Ascending aorta (tissue), 2 donors: ENCODE measurements at places on chromosomes 1 and 21. TPM values are rescaled to one million over a fixed set of nuclear protein-coding genes. Genes with fewer than 3 reads are reported as not detected.

GRCh38 chr1:28021064-28021463 lies 61.3 kb downstream of the XKR8 start:
- no peak overlapping the region for H3K27ac ChIP-seq
- H3K36me3 ChIP-seq = peaks cover 1% of the 10 kb centered on the region
- DNase-seq = no peak
- H3K27me3 ChIP-seq = no peaks in the 10 kb centered on the region
- no peak overlapping the region for H3K4me3 ChIP-seq

- peaks cover 3% of the 10 kb centered on the region for H3K4me1 ChIP-seq
- H3K27me3 ChIP-seq = no peaks in the 10 kb centered on the region
- H3K4me3 ChIP-seq = no peak overlapping the region
- H3K36me3 ChIP-seq = peaks cover 6% of the 10 kb centered on the region
- H3K27ac ChIP-seq = no peak overlapping the region
- DNase-seq = peak; percentile 31
These were observed 32.6 kb downstream of the PTGFRN start for GRCh38 chr1:116942344-116942743.

GRCh38 chr21:41687633-41688032 lies 79.2 kb downstream of the RIPK4 start:
- H3K27me3 ChIP-seq = no peaks in the 10 kb centered on the region
- H3K4me3 ChIP-seq = no peak overlapping the region
- no peak overlapping the region for H3K27ac ChIP-seq
- no peaks in the 10 kb centered on the region for H3K36me3 ChIP-seq

VSIG8 gene
- not detected for total RNA-seq

DNA sequence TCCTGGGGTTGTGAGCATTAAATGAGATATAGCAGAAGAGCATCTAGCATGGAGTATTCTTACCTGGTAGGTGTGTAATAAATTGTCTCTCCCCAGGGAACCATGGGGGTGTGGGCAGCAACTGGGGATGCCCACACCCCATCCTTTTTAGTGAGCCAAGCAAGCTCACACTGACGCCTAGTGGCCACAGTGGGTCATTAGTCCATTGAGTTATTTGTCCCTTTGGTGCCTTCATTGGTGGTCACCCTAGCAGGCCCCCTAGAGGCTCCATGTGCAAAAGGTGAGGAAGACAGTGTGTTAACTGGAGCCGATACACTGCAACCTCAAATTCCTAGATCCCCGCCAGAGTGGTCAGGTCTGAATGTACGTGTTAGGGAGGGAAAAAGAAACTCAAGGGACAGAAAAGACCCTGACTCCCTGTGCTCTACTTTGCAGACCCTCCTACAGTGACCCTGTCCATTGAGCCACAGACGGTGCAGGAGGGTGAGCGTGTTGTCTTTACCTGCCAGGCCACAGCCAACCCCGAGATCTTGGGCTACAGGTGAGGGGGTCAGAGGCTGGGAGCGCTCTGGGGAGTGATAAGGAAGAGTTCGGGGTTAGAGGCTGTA lies 93.3 kb upstream of the CD1D start:
- no peaks in the 10 kb centered on the region for H3K4me1 ChIP-seq
- H3K27me3 ChIP-seq = no peaks in the 10 kb centered on the region
- no peak overlapping the region for H3K4me3 ChIP-seq
- peak; percentile 77 for DNase-seq
- no peak overlapping the region for H3K27ac ChIP-seq

CHIA gene
- not detected for total RNA-seq

DNA sequence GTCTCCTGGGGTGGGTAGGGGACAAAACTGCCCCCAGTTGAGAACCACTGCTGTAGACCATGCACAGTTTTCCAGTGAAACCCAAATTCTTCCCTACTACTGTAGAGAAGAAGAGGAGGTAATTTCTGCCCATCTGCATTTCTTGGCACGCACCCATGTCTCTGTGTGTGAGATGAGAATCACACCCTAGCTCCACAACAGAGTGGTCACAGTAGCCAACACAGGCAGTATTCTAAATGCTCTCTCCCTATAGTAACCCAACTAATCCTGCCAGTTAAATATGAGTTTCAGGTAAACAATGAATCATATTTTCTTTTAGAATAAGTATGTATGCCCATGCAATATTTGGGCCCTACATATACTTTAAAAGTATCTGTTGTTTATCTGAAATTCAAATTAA lies 1.2 kb upstream of the CAPN2 start:
- H3K36me3 ChIP-seq = no peaks in the 10 kb centered on the region
- peaks cover 49% of the 10 kb centered on the region for H3K4me1 ChIP-seq
- no peak for DNase-seq
- peak overlapping the region; percentile 35 for H3K27ac ChIP-seq
- H3K4me3 ChIP-seq = no peak overlapping the region

- no peak overlapping the region for H3K27ac ChIP-seq
- H3K4me1 ChIP-seq = peaks cover 23% of the 10 kb centered on the region
- peaks cover 66% of the 10 kb centered on the region for H3K27me3 ChIP-seq
- no peak for DNase-seq
- no peaks in the 10 kb centered on the region for H3K36me3 ChIP-seq
These were observed 4.8 kb downstream of the SIM2 start for GRCh38 chr21:36703626-36704280.

- H3K27me3 ChIP-seq = no peaks in the 10 kb centered on the region
- H3K4me3 ChIP-seq = no peak overlapping the region
- no peaks in the 10 kb centered on the region for H3K4me1 ChIP-seq
- no peak overlapping the region for H3K27ac ChIP-seq
- DNase-seq = no peak
- no peaks in the 10 kb centered on the region for H3K36me3 ChIP-seq
These were observed 48.1 kb downstream of the CDC14A start for GRCh38 chr1:100400404-100400803.

NAV1 gene
- total RNA-seq = 131 TPM
